ENCODE measurements at places on chromosomes 11 and 22. TPM values are rescaled to one million over a fixed set of nuclear protein-coding genes. Genes with fewer than 3 reads are reported as not detected.

OR5F1 gene
- not detected for total RNA-seq

KCNJ11 gene
- total RNA-seq, result 7.5 TPM

PDGFB gene
- 13.1 TPM for total RNA-seq

CNTN5 gene
- total RNA-seq, result not detected

RTN4RL2 gene
- 24.0 TPM for total RNA-seq

LRRC56 gene
- 9.1 TPM for total RNA-seq

RASSF10 gene
- total RNA-seq, result not detected

ZNF280B gene
- total RNA-seq, result 5.5 TPM

MTMR2 gene
- total RNA-seq, result 29.1 TPM

NDUFS3 gene
- 134 TPM for total RNA-seq

ANKRD42 gene
- 5.4 TPM for total RNA-seq

SAA2 gene
- 5.2 TPM for total RNA-seq

TRPC6 gene
- total RNA-seq, result not detected

TRIM49 gene
- total RNA-seq, result not detected

APOA4 gene
- total RNA-seq, result not detected

- DNase-seq, result no peak
- H3K27ac ChIP-seq, result no peak overlapping the region
- no peaks in the 10 kb centered on the region for H3K27me3 ChIP-seq
- no peak overlapping the region for H3K4me3 ChIP-seq
- H3K4me1 ChIP-seq, result peaks cover 15% of the 10 kb centered on the region
Measured at GRCh38 chr11:69787457-69787856, 12.3 kb upstream of the FGF4 start.

DNA sequence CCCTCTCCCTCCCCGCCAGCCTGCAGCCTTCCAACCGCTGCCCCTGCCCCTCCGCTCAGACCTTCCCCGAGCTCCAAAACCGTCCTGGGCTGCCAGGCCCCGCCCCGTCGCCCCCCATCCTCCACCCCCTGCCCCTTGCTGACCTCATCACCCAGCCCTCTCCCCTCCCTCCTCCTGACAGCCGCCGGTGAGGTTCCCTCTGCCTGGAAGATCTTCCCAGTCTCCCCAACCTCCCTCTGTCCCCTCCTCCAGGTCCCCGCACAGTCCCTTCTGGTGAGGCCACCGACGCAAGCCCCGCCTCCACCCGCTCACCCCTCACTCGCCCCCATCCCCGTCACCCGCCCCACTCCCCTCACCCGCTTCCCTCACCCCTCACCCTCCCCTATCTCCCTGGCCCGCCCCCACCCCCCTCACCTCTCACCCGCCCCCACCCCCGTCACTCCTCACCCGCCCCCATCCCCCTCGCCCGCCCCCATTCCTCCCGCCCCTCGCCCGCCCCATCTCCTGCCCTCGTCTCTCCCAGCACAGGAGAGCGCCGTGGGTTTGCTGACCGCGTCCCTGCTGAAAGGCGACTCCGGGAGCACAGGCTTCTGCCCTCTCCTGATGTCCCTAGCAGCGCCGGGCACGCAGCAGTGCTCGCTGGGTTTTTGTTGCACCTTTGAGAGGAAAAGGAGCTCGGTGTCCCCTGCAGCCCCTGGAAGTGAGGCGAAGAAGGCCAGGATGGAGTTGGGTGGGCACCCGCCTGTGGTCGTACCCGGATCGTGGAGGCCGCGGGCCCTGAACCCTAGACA, 16.4 kb upstream of the UPK3A start:
- peaks cover 22% of the 10 kb centered on the region for H3K4me1 ChIP-seq
- H3K36me3 ChIP-seq, result no peaks in the 10 kb centered on the region
- no peak overlapping the region for H3K27ac ChIP-seq
- H3K4me3 ChIP-seq, result peak overlapping the region; percentile 55
- no peaks in the 10 kb centered on the region for H3K27me3 ChIP-seq

DNA sequence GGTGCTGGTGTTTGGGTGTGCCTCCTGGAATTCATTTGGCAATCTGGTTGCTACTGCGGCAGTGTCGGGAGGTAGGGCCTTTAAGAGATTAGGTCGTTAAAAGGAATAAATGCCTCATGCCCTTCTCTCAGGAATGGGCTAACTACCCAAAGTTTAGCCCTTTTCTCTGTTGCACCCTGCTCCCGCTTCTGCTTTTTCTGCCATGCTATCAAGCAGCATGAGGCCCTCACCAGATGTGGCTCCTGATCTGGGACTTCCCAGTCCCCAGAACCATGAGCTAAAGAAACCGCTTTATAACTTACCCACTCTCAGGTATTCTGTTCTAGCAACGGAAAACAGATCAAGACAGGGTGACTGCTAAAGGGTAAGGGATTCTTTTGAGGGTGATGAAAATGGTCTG, 6.3 kb downstream of the EIF3D start:
- no peak overlapping the region for H3K4me3 ChIP-seq
- peaks cover 9% of the 10 kb centered on the region for H3K4me1 ChIP-seq
- H3K36me3 ChIP-seq, result peaks cover 95% of the 10 kb centered on the region

DNA sequence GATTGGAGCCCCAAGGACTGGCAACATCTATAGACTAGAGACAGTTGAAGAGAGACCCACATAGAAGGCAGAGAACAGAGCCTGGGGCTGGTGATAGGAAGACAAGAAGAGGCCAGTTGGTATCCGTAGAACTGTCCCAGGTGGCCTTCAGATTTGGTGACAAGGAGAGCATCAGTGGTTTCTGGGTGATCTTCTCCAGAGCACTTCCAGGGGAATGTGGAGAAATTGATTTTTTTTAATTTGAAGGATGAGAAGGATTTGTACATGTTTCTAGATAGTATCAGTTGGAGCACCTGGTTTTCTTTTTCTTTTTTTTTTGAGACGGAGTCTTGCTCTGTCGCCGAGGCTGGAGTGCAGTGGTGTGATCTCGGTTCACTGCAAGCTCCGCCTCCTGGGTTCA, 14.8 kb downstream of the SLC3A2 start:
- no peak overlapping the region for H3K4me3 ChIP-seq
- no peak for DNase-seq
- H3K36me3 ChIP-seq, result no peaks in the 10 kb centered on the region
- no peaks in the 10 kb centered on the region for H3K4me1 ChIP-seq

GRCh38 chr22:37639070-37639760, at the start of gene SH3BP1:
TSS of gene SH3BP1 (plus strand) at chr22:37639669. CDS start at chr22:37639788, 119 bp downstream.
- peaks cover 31% of the 10 kb centered on the region for H3K4me1 ChIP-seq
- DNase-seq, result no peak
- no peaks in the 10 kb centered on the region for H3K27me3 ChIP-seq
- H3K36me3 ChIP-seq, result peaks cover 12% of the 10 kb centered on the region

GRCh38 chr11:72321381-72321996, 77.5 kb upstream of the PHOX2A start:
- no peaks in the 10 kb centered on the region for H3K36me3 ChIP-seq
- H3K27me3 ChIP-seq, result no peaks in the 10 kb centered on the region
- no peak overlapping the region for H3K4me3 ChIP-seq
- no peaks in the 10 kb centered on the region for H3K4me1 ChIP-seq

DNA sequence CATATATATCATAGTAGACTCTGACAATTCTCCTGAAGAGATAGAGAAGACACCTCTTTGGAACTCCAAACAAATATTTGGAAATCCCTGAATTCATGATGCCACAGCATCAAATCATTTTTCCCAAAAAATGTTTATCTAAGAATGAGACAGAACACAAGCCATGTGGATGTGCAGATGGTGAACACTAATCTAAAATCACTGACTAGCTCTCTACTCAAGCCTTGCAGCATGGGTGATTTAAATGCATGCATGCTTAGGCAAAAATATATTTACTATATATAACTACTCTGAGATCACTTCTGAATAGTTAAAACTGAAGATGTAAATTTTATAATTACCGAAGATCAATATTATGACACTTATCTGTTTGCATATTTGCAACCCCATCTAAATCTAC, 289.9 kb downstream of the GUCY1A2 start:
- H3K4me1 ChIP-seq, result no peaks in the 10 kb centered on the region
- no peak overlapping the region for H3K27ac ChIP-seq
- no peaks in the 10 kb centered on the region for H3K27me3 ChIP-seq
- no peak overlapping the region for H3K4me3 ChIP-seq
- no peaks in the 10 kb centered on the region for H3K36me3 ChIP-seq
- no peak for DNase-seq

DNA sequence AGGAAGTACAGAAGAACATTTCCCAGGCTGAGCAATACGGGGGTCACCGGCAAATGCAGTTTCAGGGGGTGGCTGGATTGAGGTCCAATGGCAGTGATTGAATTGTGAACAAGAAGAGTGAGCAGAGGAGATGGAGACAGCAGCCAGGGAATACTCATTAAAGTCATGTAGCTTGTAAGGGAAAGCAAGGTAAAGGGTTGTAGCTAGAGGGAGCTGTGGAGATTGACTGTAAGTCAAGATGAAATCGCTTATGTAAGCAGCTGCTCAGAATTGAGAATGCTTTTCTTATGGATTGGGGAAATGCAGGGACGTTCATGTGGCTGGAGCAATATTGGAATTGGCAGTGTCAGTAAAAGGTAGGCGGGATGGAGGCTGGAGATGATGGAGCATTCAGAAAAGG, 111.4 kb upstream of the TBCEL start:
- DNase-seq, result peak; percentile 53
- no peak overlapping the region for H3K4me3 ChIP-seq
- peaks cover 13% of the 10 kb centered on the region for H3K27me3 ChIP-seq
- no peak overlapping the region for H3K27ac ChIP-seq
- no peaks in the 10 kb centered on the region for H3K36me3 ChIP-seq
